ENCODE measurements at places on chromosomes 1 and 21. TPM values are rescaled to one million over a fixed set of nuclear protein-coding genes. Genes with fewer than 3 reads are reported as not detected.

DNA sequence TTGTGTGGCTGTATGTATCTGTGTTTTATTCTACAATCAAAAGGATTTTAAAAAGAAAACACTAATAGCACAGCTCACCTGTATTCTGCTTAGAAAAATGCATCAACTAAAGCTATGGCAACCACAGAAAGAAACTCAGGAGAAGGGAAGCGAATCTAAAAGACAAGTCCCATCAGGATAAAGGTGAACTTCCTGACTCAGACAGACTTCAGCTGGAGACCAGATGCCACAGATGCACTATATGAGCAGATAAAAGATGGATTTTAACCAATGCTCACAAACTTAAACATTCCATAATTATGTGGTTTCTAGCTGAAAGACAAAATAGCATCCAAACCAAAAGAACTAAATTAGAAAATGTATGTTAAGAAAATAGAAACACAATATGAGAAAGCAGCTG lies 231.0 kb downstream of the RERE start:
- DNase-seq, result no peak

DNA sequence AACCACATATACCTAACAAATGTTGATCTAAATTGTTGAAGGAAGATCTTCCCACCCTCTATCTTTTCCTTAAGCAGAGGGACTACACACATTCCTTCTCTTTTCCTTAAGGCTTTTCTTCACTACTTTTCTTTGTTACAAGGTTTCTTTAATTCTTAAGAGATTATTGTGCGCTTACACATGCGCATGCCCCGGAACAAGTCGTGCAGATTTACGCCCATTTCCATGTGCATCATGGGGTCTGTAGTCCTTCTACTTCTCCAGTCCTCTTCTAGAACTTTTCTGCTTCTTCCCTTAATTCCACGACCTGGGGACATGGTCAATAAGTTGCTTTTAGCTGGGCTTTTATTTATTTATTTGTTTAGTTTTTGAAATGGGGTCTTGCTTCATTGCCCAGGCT lies 1.7 kb upstream of the CHRNB2 start:
- DNase-seq, result no peak

DNA sequence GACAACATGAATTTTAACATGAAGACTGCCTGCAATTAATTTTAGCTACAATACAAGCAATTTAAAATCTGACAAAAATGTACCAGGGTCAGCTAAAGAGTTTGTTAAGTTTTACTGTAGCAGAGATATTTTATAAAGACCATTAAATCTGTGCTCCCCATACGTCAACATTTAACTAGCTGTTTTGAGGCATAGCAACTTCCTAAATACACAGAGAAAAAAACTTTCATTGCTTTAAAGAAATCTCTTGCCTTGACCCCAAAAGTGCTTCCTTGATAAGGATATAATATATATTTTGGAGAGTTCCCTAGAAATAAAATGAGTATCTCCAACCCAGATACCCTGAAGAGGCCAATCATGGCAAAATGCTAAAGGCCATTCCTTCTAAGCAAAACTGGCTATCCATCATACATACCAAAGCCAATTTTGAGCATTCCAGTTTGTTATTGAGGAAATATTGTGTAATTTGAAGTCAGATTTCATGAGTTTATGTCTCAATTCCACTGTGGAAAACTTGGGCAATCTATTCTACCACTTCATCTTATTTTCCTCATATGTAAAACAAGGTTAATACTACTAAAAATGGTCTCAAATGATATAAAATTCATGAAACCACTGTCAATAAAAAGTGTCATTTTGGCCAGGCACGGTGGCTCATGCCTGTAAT lies 19.1 kb downstream of the ASPM start:
- DNase-seq, result no peak

DNA sequence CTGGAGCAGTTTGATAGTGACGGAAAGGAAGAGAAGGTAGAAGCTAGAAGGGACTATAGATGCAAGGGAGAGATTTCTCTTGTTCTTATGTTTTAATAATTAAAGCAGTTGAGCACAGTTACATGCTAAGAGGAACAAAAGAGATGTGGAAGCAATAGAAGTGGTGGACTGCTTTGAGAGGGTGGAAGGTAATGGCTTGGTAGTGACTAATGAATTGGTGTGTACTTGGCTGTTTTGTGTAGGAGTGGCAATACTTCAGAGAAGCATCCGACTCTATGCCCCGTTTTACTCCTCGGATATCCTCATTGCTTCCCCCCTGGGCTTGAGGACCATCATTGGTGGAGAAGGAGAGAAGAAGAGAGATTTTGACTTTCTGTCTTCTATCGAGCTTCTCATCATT lies 12.8 kb downstream of the UTP25 start:
- DNase-seq, result no peak

The FAM78B gene
- 4.2 TPM for total RNA-seq
